AG09309 (cell line): ENCODE measurements at places on chromosomes 2 and 18.

GRCh38 chr2:172350839-172351479, 76.4 kb upstream of the ITGA6 start:
- DNase-seq: no peak

- no peak for DNase-seq
These were observed 4.0 kb downstream of the CHRNG start for GRCh38 chr2:232543491-232543890.

DNA sequence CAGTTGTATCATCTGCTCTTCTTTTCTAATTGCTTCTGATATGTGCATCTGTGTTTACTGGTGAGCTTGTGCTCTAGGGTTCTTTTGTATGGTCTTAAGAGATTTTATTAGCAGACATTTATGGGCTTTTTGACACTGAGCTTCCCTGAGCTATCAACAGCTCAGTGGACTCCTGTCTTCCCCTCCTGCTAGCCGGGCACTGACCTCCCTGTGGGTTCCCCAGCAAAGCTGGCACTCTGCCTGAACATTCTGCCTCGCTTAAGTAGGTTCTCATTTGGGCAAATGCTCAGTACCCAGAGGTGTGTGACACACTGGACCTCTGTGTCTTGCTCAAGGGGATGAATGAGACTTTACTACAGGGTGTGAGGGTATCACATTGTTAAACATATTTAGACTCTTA, 15.8 kb downstream of the TRAF3IP1 start:
- no peak for DNase-seq

GRCh38 chr18:39846265-39846664, 2108.8 kb upstream of the PIK3C3 start:
- DNase-seq: no peak
